GM12892 (cell line): ENCODE measurements at places on chromosomes 16 and 17.

- DNase-seq, result no peak
These were observed 3.0 kb downstream of the SALL1 start for GRCh38 chr16:51147776-51148677.

- DNase-seq, result no peak
These were observed 79.0 kb downstream of the ABCC1 start for GRCh38 chr16:16028311-16028999.

- no peak for DNase-seq
These were observed 44.4 kb downstream of the LYRM1 start for GRCh38 chr16:20944861-20945574.

DNA sequence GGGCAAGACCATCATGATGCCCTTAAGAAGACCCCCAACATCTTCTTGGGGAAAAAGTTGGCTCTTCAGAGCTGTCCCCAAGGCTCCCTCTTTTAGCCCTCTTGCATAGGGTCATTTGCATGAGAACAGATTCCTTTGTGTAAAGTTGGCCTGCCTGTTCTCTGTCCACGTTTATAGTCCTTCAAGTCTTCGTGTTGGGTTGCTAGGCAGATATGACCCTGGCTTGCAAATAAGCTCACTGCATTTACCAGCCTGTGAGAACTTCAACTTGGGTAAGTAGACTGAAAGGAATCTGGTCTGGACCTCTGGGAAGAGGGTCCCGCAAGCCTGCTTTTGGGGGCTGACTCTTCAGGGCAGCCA, 2.9 kb downstream of the ARSG start:
- DNase-seq, result no peak

DNA sequence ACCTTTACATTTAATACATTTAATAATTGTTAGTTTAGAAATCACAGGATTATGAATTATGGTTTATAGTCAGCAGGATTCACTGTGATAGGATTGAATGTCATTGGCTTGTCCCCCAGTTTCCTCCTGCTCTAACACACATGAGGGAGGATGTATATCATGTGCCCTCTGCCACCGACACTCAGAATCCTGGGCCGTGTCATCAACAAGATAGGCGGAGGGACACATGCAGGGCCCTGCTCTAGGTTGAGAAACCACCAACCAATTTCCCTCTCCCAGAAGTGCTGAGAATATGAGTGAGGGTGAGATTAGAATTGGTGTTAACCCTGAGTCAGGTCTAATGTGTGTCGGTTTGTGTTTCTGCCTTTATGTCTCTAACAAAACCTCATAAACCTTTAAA, 85.1 kb downstream of the CES1 start:
- no peak for DNase-seq

GRCh38 chr16:28863929-28864793, 518 bp downstream of the SH2B1 start:
- no peak for DNase-seq

DNA sequence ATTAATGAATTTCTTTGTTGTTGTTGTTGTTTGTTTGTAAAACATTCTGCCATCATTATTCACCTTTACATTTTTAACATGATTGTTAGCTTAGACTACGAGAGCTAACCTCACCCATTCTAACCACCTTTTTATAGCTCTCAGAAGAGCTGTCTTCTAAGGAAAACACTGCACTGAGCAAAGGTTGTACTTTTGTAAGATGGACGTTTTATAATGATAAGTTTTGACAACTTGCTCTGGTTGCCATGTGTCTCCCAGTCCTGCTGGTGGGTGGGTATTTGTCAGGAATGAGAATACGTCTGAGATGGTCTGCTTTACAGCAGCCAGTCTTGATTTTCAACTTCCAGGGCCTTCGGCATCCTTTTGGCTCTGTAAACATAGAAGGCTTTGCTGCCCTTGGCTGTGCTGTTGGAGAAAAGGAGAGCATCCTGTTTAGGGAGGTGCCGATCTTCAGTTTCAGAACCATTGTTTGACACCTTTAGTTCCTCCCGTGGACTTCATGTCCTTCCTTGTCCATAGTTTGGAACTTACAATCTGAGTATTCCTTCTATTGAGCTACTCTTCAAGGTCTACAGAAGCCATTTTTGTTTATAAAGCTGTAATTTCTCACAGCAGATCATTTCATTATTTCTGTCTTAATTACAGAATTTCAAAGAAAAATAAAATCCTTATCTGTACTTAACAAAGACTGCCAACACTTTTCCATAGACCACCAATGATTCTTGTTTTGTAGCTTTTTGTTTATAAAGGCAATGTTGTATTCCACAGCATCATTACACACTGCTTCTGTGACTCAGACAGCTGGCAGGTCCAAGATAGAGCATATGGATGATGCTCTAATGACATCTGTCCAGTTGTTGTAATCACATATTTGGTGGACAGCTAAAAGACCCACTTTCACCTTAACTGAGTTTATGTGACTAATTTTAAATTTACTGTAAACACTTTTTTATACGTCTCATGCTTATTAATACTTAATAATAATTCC, 270.1 kb upstream of the TBX2 start:
- DNase-seq, result no peak

DNA sequence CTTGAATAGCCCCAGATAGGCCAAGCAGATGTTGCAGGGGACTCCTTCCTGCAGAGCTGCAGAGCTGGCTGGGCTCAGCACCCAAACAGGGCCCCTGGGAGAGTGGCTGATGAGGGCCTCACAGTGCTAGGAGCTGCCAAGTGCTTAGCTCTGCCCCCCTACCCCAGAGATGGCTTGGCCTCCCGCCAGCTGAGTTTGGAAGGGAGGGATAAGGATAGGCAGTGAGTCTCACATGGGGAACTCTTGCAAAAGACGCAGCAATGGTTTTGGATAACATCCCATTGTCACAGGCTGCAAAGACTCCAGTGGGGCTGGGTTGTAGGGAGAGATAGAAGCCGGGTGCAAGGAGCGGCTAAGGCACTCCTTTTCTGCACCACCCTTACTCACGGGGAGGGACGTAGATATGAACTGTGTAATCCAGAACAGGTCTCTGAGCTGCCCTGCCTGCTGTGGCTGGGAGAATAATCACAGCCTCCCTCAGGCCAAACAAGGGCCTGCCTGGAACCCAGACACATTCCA, 52.9 kb upstream of the MAF start:
- no peak for DNase-seq

DNA sequence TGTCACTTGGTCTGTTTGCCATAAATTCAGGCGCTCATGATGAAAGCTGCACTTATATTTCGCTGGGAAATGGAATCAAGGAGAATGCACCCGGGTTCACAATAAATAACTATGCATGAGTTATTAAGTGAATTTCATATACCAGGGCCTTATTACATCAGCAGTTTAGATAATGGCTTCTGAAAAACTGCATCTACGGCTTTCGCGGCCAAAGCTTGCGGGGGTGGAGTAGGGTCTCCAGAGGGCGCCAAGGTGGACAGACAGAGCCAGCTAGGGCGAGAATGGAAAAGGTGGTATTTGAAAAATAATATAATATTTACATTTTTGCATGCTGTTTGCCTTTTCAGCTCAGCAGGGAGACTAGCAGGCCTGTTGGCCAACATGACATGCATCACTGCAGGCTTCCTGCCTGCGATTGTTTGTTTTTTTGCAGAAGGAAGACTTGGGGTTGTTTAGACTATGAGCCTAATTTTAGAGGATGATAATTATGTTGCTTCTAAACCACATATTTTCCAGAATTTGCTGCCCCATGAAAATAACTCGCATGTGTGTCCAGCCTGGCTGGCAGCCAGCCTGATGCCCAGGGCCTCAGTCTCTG, 173.8 kb upstream of the IRX3 start:
- DNase-seq, result no peak

- DNase-seq, result no peak
These were observed 7.9 kb downstream of the QPRT start for GRCh38 chr16:29686740-29687332.
